ENCODE measurements at places on chromosomes 13 and 19.

GRCh38 chr13:42876270-42876714 is 94.9 kb downstream of the FAM216B start:
- DNase-seq: no peak

DNA sequence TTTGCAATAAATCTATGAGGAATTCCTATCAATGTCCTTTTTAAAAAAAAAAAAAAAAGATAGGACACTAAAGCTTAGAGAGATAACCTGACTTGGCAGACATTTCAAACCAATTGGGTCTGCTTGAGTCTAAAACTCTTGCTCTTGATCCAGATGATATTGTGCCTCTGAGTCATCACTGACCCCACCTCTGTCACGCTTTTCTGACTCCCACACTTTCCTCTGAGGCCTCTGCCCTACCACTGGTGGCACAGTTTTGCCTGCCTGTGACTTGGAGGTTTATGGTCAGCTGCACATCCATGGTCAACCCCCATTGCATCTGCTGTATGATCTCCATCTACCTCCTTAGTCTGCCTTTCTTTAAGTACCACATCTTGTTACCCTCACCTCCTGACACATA is 328.7 kb downstream of the SPRY2 start:
- no peak for DNase-seq

- DNase-seq: no peak
These were observed 16.0 kb upstream of the MRI1 start for GRCh38 chr19:13748169-13748828.

DNA sequence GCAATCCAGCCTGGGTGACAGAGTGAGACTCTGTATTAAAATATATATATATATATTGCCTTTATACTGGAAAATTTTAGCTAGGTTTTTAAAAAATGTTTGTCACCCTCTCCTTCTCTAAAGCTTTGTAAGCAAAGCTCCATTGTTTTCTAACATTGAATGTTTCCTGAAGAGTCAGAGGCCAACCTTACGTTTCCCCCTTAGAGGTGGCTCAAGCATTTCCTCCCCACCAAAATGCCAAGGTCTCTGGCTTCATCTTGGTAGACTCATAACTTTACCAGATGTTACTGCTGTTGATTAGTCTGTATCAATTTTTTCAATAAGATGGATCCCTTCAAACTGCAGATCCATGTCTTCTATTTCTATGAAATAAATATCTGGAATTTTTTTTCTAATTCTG is 25.2 kb upstream of the IPO5 start:
- DNase-seq: no peak

GRCh38 chr19:38683393-38684077 is 36.1 kb downstream of the ACTN4 start:
- DNase-seq: peak; percentile 24

GRCh38 chr13:101708115-101708514 is 255.6 kb downstream of the ITGBL1 start:
- no peak for DNase-seq

DNA sequence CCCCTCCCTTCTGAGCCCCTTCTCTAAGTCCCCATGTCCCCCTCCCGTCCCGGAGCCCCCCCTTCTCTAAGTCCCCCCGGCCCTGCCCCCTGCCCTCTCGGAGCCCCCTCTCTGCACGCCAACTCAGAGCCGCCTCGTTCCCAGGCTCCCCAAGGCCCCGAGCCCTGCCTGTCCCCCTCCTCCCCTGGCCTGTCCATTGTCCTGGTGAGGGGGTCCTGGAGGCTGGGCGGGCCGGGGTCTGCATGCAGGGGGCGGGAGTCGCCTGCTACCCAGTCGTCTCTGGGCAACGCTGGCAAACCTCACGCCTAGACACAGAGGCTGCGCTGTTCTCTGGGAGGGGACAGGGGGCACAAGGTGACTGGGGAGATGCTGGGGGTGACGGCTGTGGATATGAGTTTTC is 39.2 kb upstream of the SEMA6B start:
- DNase-seq: no peak

GRCh38 chr13:29905845-29906244 is 55.4 kb upstream of the UBL3 start:
- no peak for DNase-seq

- DNase-seq: no peak
These were observed 17.2 kb upstream of the RNF17 start for GRCh38 chr13:24746618-24747247.

DNA sequence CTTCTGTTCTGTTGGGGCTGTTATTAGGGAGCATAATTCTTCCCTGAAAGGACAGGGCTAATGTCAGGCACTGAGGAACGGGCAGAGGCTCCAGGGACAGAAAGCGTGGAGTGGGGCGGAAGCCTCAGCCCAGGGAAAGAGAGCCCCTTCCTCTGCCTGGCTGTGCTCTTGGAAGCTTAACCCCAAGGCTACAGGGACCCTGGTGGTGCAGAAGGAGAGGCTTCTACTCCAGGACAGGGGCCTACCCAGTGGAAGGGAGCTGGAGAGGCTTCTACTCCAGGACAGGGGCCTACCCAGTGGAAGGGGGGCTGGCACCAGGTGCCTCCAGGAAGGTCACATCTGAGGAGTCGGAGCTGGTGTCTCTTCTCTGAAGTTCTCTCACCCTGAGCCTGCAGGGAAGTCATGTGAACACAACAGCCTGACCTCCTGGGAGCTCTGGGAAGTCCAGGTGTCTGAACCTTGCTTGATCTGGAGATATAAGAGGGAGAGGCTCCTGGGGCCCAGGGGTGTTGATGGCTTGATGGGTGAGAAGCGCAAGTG is 159.5 kb upstream of the SOX1 start:
- DNase-seq: no peak

DNA sequence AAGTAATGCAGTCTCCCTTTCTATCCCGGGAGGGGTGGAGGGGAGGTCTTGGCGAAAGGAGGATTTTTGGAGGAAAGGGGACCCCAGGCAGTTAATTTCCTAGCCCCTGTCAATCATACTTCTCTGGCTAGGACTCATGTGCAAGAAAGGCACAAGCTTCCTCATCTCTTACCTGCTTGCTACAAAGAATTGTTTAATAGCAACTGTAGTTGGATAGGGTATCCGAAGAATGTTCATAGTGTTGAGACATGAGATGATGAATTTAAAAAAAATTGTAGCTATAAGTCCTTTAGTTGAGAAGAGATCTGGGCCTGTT is 525 bp downstream of the BORA start:
- DNase-seq: no peak

DNA sequence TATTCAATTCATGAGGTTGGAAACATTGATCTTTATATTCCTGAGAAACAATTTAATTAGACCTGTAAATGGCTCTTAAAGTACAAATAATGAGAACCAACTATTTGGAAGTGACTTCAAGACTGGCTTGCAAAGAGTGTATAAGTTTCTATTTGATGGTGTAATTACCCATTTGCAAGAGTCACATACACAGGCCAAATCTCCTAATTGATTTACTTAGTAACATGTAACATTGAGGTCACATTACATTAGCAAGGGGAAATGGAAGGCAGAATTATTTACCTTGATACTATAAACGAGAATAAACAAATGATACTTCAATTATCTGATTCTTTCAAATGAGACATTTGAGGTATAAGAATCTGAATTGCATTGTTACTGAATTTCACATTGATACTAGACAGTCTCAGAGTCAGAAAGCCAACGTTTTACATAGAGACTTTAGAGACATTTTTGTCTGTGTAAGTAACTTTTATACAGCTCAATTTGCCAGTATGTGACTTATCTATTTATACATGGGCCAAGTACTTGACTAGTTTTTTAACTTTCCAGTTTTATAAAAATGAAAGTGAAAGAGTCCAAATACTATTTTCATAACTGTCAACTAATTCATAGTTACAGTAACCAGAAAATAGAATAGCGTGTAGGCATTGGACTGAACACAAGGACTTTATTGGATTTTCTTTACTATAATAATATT is 95.6 kb upstream of the RFC3 start:
- DNase-seq: no peak

DNA sequence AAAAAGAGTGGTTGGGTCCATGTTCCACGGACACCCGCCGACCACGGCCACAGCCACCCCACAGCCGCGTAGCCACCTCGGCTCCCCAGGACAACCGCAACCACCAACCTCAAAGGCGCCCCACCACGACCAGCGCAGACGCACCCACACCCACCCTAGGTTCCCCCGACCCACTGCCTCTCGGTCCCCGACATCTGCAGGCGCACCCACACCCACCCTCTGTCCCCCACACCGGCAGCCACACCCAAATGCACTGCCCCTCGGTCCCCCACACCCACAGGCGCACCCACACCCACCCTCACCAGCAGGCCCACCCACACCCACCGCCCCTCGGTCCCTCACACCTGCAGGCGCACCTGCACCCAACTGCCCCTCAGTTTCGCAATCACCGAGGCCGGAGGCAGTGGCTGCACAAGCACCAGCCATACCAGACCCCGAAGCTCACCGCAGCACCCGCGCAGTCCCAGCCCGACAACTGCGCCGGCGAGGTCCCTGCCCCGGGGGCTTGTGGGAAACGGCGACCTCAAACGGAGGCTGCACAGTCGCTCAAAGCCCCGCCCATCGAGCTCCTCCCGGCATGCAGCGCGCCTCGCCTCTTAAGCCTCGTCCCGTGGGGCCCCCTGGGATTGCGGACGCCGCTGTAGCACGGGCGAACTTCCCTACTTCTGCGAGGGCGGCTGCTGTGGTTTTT is 18.3 kb downstream of the ZNF77 start:
- no peak for DNase-seq

GRCh38 chr13:113405481-113406300 is 41.8 kb upstream of the GRTP1 start:
- DNase-seq: no peak

DNA sequence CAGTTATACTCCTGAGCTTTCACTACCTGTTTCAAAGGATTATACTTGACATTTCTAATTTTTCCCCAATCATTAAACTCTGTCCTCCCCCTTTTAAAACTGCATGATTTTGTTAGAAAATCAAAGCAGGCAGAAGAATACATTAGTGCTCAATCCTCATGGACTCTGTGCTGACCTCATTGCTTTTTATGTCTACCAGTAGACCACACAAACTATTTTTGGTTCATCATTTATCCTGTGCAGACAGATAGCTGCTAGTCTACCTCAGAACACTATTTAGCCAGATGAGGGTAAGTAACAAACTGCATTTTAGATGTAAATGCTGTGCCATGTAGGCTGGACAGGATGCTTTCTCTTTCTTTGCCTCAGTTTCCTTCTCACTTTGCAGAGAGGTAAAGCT is 235.9 kb downstream of the DCT start:
- DNase-seq: no peak

GRCh38 chr13:111033172-111034130 is 81.7 kb upstream of the ARHGEF7 start:
- DNase-seq: no peak

GRCh38 chr13:26222520-26223046 is 469 bp upstream of the RNF6 start:
- no peak for DNase-seq

DNA sequence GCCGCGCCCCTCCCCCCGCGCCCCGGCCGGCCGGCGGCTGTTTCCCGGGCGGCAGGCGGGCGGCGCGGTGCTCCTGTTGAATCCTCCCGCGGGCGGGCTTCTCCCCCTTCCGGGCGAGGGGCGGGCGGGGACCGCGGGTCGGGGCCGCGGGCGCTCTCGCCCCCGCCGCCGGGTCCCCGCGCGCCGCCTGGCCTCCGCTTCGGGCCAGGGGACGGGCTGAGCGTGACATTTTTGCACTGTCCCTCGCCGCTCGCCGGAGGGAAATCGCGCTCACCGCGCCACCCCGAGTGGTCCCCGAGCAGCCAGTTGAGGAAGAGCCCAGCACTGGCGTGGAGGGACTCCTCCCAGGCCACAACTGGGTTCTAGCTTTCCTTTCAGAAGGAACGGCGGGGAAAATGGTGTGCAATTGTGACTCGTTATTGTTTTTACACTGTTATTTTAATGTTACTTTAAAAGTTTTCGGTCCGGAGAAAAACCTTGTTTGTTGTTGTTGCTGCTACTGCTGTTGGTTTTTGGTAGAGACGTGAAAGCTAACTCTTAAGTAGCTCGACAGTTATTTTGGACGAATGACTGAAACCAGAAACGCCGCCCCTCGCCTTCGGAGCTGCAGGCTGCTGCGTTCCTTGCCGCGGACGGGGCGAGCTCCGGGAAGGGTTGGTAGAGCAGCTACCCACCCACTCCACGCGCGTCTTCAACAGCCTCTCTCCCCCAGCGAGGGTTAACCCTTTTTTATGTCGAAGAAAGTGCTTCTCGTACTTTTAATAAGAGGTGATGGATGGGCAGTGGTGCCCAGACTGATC is 959 bp downstream of the PDS5B start:
- DNase-seq: peak; percentile 39

DNA sequence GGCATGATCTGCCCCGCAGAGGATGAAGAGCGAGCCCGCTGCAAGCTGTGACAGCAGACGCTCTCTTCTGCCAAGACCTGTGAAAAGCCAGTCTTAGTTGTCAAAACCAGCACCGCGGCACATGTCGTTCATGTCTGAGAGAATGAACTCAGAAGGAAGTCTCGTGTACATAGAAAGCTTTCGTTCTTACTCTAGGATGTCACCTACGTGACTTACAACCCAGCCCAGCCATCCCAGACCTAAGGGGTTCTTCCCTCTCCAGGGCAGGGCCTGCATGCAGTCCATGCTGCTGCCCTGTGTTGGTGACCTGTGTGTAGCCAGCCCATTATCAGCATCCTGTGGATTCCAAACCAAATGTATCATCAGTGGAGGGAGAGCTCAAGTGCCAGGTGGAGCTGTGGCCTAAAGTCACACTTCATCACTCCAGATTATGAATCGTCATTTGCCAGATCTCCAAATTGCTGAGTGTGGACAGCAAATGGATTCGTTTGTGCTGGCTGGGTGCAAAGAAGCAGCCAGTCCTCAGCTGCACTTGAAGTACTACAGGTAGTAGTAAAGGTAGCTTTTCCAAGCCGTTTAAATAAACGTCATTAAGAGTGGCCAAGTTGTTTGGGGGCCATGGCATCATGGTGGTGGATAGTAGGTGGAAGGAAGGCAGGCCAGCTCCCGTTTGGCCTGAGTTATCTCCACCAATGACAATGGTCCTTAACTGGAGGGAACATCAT is 73.9 kb upstream of the GPR183 start:
- no peak for DNase-seq

DNA sequence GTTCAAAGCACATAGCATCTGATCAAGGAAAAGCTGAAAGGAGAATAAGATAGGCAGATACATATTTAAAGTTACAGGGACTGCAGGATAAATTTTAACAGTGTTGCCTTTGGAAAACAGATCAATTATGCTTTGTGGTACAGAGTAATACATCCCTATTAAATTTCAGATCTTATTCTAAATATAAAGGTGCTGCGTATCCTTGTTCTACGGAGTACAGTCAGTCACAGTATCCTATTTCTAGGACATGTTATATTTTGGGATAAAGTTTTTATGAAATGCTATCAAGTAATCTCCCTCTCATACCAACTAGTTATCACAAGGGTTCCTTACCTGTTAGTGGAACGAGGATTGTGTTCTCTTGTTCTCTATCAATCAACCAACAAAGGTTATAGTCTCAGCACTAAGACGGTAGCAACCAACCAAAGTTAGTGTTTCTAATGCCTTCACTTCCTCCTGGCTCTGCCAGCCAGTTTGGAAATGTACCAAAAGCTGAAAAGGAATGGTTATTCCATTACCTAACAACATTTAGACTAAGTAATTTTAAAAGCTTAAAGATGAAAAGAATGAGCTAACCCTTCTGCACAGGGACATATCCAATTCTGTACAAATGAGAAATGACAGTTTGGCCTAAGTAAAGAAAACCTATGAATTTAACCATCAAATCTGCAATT is 35.2 kb downstream of the TSC22D1 start:
- DNase-seq: no peak

All from stimulated activated CD4-positive, alpha-beta T cell treated with anti-CD3 and anti-CD28 coated beads, Interleukin-15, amount 100 ng/mL, for 1 hour (primary cell).